ENCODE measurements at places on chromosomes 5 and 9. TPM values are rescaled to one million over a fixed set of nuclear protein-coding genes. Genes with fewer than 3 reads are reported as not detected.
A peak's percentile ranks its signal among the peaks of the same experiment; 100 is the strongest.

- H3K4me1 ChIP-seq: no peaks in the 10 kb centered on the region
- H3K36me3 ChIP-seq: no peaks in the 10 kb centered on the region
- DNase-seq: no peak
- no peaks in the 10 kb centered on the region for H3K27me3 ChIP-seq
- H3K27ac ChIP-seq: no peak overlapping the region
These were observed 36.3 kb upstream of the DMRT1 start for GRCh38 chr9:805151-805550.

GRCh38 chr9:91897201-91897600 lies 52.8 kb downstream of the ROR2 start:
- H3K27me3 ChIP-seq: no peaks in the 10 kb centered on the region
- peaks cover 25% of the 10 kb centered on the region for H3K4me1 ChIP-seq
- H3K27ac ChIP-seq: no peak overlapping the region

DNA sequence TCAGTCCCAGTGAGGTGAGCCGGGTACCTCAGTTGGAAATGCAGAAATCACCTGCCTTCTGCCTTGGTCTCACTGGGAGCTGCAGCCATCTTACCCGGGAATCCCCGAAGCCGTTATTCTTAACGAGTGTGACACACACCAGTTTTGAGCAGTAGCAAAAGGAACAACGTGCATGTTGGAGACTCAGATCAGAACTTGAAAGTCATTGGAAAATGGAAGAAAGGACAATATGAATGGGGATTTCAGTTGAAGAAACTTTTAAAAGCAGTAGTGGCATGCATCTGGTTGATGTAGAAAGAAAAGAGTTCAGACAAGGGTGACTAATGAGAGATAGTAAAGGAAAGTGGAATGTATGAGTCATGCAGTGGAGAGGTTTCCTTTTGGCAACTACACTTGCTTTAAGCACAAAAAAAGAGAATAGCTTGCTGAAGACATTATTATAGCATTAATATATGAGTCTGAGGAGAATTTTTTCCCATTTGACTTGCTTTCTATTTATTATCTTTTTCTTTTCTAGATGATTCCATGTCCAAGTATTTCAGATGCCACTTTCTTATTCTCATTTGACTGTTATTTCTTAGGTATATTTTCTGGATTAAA lies 44.4 kb upstream of the ANKDD1B start:
- H3K27me3 ChIP-seq: no peaks in the 10 kb centered on the region
- H3K4me3 ChIP-seq: peak overlapping the region; percentile 18
- H3K27ac ChIP-seq: peak overlapping the region; percentile 26
- peaks cover 13% of the 10 kb centered on the region for H3K4me1 ChIP-seq
- H3K36me3 ChIP-seq: no peaks in the 10 kb centered on the region
- peak; percentile 33 for DNase-seq

DNA sequence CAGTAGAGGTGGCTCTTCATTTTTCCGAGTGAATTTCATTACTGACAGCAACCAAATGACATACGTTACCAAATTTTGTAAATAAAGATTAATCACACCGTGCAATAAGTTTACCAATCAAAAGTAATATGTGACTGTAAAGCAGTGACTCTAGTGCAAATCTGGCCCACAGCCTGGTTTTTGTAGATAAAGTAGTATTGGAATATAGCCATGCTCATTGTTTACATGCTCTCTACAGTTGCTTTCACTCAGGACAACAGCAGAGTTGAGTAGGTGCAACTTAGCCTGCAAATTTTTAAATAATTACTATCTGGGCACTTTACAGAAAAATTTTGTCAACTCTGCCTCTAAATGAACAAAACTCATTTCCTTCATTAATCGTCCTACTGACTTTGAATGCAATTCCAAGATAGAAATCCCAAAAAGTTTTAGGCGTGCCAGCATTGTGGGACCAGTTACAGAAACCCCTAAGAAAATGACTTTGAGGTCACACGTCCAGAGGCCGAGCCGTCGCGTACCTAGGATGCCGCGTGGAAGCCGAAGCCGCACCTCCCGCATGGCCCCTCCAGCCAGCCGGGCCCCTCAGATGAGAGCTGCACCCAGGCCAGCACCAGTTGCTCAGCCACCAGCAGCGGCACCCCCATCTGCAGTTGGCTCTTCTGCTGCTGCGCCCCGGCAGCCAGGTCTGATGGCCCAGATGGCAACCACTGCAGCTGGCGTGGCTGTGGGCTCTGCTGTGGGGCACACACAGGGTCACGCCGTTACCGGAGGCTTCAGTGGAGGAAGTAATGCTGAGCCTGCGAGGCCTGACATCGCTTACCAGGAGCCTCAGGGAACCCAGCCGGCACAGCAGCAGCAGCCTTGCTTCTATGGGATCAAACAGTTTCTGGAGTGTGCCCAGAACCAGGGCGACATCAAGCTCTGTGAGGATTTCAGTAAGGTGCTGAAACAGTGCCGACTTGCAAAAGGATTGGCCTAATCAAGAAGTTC lies 180.7 kb upstream of the TLE4 start:
- DNase-seq: no peak
- H3K4me3 ChIP-seq: no peak overlapping the region
- no peak overlapping the region for H3K27ac ChIP-seq

DNA sequence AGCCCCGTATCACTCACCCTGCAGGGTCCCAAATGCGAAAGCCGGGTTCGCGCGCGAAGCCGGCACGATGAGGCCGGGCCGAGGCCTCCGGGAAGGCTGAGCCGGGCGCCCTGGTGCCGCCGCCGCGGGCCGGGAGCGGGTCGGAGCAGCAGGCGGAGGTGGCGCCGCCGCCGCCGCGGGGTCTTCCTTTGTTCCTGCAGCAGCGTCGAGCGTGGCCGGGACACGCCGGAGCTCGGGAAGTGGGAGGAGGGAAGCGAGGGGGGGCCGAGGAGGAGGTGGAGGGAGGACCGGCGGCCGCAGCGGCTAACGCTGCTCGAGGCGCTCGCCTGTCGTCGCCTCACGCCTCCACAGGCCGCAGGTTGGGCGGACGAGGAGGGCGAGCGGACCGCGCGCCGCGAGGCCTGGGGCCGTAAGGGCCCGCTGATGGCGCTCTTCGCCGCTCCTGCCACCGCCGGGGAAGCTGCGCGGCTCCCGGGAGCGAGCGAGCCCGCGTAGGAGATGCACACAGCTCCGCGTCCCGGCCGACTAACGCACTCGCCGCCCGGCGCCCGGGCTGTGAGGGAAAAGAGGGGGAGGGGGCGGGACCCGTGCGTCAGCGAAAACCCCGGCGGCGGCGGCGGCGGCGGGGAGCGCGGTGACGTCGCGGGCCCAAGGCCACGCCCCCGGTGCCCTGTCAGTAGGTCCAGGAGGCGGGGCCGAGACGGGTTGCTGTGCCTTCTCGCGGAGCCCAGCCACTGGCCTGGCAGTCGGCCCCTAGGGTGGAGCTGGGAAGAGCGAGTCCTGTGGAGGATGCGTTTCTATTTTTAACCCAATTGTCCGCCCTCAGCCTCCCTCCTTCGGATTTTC lies at the start of gene ZFAND5:
ZFAND5 (minus strand) TSS at position 530 of the 846 bp plus-strand sequence. CDS start 4,430 bp downstream, outside the sequence.
- no peaks in the 10 kb centered on the region for H3K36me3 ChIP-seq
- H3K27me3 ChIP-seq: no peaks in the 10 kb centered on the region
- peak within 1 kb of the TSS; percentile 98 for H3K27ac ChIP-seq

GRCh38 chr9:15277400-15278090 lies 29.5 kb downstream of the TTC39B start:
- no peaks in the 10 kb centered on the region for H3K36me3 ChIP-seq
- H3K4me1 ChIP-seq: peaks cover 6% of the 10 kb centered on the region
- peak; percentile 49 for DNase-seq
- H3K4me3 ChIP-seq: no peak overlapping the region
- no peaks in the 10 kb centered on the region for H3K27me3 ChIP-seq
- H3K27ac ChIP-seq: no peak overlapping the region

GRCh38 chr5:14880688-14881087 lies 9.1 kb upstream of the ANKH start:
- no peak for DNase-seq
- H3K4me3 ChIP-seq: no peak overlapping the region
- no peaks in the 10 kb centered on the region for H3K36me3 ChIP-seq
- H3K4me1 ChIP-seq: no peaks in the 10 kb centered on the region
- H3K27ac ChIP-seq: no peak overlapping the region

GRCh38 chr9:110877374-110877773 lies 160.9 kb downstream of the LPAR1 start:
- no peak overlapping the region for H3K27ac ChIP-seq
- no peaks in the 10 kb centered on the region for H3K27me3 ChIP-seq
- no peak for DNase-seq
- H3K4me3 ChIP-seq: no peak overlapping the region
- H3K36me3 ChIP-seq: no peaks in the 10 kb centered on the region
- peaks cover 3% of the 10 kb centered on the region for H3K4me1 ChIP-seq

DNA sequence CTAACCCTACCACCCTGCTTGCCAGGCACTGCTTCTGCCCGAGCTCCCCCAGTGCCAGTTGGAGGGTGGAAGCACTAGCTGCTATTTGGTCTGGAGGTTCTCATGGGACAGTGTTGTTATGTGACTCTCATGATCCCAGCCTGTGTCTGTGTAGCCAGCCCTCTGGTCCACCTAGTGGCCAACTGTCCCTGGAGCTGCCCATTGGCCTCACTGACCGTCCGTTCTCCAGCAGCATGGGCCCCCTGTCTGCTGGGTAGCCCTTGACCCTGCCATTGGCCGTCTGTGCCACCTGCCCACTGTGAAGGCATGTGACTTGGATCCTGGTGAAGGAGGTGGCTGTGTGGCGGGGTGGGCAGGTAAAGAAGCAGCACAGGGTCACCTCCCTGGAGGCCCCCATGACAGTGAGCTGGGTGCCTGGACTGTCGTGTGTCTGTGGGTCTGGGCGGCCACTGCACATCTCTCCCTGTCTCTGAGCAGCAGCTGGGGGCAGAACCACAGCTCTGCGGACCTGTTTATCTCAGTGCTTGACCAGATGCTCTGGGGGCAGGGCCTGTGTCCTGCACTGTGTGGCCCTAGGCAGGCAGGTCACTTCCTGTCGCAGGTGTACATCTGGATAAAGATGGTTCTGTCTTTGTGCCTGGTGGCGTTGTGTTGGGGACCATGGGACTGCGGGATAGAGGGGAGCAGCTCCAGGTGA lies 11.4 kb downstream of the PHF2 start:
- H3K27me3 ChIP-seq: no peaks in the 10 kb centered on the region
- DNase-seq: peak; percentile 17
- H3K36me3 ChIP-seq: no peaks in the 10 kb centered on the region
- no peak overlapping the region for H3K4me3 ChIP-seq

- no peak overlapping the region for H3K4me3 ChIP-seq
- no peaks in the 10 kb centered on the region for H3K27me3 ChIP-seq
- DNase-seq: no peak
- no peak overlapping the region for H3K27ac ChIP-seq
- no peaks in the 10 kb centered on the region for H3K36me3 ChIP-seq
- no peaks in the 10 kb centered on the region for H3K4me1 ChIP-seq
These were observed 150.4 kb upstream of the CYLC2 start for GRCh38 chr9:102844716-102845115.

TMC1 gene
- total RNA-seq: 0.22 TPM

SLC6A19 gene
- under 0.01 TPM for total RNA-seq

ACER2 gene
- 5.9 TPM for total RNA-seq

PPP3R2 gene
- total RNA-seq: not detected

Measured in adrenal gland (tissue), 19 donors.